ENCODE measurements at places on chromosomes 1 and 21.

GRCh38 chr1:226097866-226098625 lies 35.5 kb downstream of the H3-3A start:
- no peak for DNase-seq

DNA sequence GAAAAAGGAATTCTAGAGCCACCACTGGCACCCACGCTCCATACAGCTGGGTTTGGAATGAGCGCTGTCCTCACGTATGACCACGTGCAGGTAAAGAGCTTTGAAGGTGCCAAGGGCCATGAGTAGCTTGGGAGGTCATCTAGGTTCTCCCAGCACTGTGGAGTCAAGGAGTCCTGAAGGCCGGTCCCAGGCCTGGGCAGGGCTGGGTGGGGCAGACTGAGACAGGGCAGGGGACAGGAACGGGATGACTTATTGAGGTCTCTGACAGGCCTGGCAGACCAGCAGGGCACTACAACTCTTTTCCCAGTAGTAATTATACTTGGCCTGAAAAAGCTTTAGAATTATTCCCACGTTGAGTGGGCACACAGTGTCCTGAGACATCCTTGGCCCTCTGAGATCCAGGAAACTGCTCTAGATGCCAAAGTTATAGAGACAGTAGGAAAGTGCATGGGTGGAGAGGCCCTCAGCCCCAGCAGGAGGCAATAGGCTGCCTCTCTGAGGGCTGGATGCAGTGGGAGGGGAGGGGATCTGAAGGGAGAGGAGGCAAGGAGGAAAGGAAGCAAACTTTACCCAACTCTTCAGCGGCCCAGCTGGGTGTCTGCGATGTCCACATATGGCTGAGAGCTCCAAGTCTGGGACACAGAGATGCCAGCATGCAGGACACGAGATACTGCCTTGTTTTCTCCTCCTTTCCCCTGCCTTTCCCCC lies 1.8 kb upstream of the CDA start:
- no peak for DNase-seq

- DNase-seq, result no peak
These were observed 2563.7 kb upstream of the TPTE start for GRCh38 chr21:7957713-7958064.

GRCh38 chr21:44390886-44391285 lies 37.5 kb downstream of the TRPM2 start:
- DNase-seq, result no peak

- DNase-seq, result no peak
These were observed 15.0 kb downstream of the SKI start for GRCh38 chr1:2242814-2243725.

DNA sequence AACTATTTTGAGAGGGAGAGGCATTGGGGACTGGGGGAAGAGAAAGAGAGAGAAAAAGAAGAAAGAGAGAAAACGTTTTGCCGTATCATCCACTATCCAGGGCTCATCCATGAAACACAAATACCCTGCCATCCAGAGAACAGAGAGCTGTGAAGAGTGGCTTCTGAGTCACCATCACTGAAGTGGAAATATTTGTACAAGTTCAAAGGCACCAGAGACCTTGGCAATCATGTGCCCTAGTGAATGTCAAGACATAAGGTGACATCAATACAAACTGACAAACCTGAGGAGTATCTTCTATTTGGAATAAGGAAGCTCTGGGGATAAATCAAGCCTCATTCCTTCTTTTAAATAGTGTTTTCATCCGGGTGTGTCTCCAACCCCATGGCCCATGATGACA lies 197.2 kb upstream of the PROX1 start:
- DNase-seq, result no peak

DNA sequence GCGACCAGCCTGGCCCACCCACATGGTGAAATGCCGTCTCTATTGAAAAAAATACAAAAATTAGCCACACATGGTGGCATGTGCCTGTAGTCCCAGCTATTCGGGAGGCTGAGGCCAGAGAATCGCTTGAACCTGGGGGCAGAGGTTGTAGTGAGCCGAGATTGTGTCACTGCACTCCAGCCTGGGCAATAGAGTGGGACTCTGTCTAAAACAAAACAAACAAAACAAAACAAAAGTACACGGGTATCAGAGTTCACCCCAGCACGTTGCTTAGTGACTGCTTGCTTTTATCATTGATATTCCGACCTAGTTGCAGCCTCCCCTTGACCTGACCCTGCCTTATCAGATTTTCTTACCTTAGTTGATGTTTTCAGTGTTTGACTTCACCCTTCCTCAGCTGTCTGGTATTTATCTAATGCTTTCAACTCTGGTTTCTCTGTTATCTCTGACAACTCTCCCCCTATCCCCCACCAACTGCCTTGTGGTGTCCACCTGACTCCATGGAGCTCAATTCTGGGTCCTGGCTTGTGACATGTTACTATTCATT lies 5.1 kb downstream of the TLCD4 start:
- DNase-seq, result no peak

DNA sequence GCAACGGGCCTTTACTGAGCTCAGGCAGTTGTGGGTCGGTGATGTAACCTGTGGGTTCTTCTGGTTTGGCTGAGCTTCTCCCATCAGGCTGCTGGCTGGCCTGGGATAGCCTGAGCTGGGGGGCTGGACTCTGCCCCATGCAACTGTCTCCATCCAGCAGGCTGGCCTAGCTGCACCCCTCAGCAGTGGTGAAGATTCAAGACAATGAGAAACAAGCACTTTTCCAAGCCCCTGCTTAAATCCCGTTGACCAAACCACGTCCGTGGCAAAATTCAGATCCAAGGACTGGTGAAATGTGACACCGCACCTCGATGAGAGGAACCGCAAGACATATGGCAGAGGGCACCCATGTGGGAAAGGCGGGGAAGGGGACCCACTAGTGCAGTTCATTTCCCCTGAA lies 25.6 kb downstream of the PRSS38 start:
- DNase-seq, result no peak

DNA sequence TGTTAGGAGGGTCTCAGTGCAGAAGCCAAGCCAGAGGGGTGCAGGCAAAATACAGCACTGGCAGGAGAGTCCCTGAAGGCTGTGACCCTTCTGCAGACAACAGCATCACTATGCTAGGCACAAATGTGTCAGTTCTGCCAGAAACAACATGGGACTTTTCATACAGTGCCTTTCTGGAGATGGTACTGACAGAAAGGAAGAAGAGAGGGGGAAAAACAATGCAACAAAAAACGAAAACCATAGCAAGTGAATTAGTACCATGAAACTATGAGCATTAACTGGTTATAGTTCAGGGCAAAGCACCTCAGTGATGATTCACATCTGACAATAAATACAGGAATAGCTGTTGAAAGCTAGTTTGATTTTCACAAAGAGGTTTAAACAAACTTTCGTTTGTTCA lies 140.8 kb upstream of the NBPF11 start:
- no peak for DNase-seq

GRCh38 chr1:41330588-41331545 lies 30.4 kb upstream of the FOXO6 start:
- DNase-seq, result no peak

GRCh38 chr1:157734321-157734720 lies 33.8 kb upstream of the FCRL3 start:
- no peak for DNase-seq

DNA sequence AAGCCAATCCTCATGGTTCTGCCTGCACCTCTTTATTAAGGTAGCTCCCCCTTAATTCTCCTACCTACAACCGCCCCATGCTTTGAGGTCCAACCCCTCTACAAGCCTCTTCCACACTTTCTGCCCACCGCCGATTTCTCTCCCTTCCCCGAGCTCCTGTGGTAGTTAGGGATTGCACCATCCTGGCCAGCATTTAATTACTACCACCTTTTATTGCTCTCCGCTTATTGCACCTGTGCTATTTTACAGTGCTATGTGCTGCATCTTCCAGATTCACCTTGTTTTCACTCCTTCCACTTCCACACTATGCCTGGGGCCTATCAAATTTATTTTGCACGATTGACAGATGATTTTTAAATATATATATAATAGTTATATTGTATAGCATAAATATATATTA lies 29.3 kb upstream of the DNAJC11 start:
- DNase-seq, result no peak

DNA sequence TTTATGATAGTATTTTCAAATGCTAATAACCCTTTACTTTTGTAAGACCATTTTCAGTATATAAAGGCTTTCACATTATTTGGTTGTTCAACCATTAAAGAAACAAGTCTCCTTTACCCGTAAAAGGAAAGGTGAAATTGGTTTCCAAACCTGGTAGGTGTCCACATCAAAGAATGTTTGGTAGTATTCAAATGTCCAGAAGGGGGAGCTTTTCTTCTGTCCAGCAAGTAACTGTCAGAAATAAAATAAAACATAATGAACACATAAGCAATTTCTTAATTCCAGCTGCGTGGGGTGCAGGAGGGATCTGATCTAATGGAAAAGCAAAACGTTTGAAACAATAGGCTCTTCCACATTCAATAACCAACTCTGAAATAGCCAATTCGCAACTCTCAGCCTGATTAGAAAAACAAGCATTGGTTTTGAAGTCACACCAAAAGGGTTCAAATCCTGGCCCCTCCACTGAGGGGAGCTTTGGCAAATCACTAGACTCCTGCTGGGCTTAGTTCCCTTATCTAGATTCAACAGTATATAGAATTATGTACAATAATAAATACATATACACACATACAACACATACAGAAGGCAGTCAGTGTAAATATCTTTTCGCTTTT lies 11.0 kb downstream of the YIPF1 start:
- DNase-seq, result no peak

- DNase-seq, result no peak
These were observed 886 bp downstream of the ZMYM4 start for GRCh38 chr1:35269201-35269988.

DNA sequence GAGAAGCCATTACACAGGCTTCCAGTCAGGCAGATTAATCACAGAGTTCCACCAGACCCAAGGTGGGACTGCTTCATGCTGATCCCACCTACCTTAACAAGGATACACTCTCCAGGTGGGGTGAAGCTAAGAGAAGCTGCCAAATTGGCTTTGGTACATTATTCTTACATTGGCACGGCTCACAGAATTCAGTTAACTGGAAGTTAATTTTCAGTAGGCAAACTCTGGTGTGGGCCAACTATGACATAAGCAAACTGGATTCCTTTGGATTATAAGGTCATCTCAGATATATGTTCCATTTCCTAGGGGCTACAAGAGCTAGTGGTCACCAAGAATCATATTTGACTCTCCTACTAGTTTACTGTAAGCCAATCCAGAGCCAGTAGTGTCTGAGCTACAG lies 448.8 kb upstream of the BEND5 start:
- no peak for DNase-seq

DNA sequence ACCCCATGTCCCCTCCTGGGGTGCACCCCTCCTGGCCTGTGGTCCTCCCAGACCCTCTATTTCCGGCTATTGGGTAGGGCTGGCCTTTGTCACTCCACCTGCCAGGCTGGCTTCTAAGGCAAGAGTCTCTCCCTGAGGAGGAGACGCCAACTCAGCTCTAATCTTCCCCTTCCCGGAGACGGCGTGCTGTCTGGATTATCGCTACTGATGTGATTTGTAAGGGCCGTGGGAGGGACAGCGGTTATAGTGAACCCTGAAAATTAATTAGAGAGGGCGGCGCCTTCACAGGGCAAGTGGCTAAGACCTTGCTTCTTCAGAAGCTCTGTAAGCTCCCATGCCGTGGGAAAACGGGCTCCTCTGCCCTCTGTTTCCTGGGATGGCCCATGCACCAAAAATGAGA lies 207.0 kb upstream of the VAMP3 start:
- no peak for DNase-seq

- no peak for DNase-seq
These were observed 1143.6 kb upstream of the ADGRL2 start for GRCh38 chr1:80657044-80657643.

GRCh38 chr1:220925707-220926106 lies 46.5 kb downstream of the HLX start:
- no peak for DNase-seq

GRCh38 chr1:221834698-221835513 lies 93.0 kb upstream of the DUSP10 start:
- DNase-seq, result no peak

DNA sequence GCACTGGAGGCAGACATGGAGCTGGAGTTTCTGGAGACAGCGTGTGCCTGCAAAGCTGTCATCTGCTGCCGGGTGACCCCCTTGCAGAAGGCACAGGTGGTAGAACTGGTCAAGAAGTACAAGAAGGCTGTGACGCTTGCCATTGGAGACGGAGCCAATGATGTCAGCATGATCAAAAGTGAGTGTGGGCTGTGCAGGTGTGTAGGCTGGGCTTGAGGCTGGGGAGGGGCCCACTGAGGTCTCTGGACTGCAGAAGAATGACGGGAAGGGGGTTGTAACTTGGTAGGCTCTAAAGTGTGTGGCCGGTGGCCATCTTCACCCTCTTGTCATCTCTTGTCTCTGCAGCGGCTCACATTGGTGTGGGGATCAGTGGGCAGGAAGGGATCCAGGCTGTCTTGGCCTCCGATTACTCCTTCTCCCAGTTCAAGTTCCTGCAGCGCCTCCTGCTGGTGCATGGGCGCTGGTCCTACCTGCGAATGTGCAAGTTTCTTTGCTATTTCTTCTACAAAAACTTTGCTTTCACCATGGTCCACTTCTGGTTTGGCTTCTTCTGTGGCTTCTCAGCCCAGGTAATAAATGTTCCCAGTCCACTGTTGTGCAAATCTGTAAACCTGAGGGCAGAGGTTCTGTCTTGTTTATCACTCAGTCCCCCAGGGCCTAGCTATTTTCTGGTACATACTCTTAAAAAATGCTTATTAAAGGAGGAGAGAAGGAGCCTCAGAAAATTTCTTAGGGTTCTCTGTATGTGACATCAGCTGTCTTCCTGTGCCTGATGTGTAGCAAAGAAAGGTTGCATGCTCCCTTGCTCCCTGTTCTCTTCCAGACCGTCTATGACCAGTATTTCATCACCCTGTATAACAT lies 19.9 kb downstream of the ATP8B2 start:
- DNase-seq, result no peak

GRCh38 chr1:87151500-87152421 lies 176.9 kb upstream of the LMO4 start:
- DNase-seq, result no peak

DNA sequence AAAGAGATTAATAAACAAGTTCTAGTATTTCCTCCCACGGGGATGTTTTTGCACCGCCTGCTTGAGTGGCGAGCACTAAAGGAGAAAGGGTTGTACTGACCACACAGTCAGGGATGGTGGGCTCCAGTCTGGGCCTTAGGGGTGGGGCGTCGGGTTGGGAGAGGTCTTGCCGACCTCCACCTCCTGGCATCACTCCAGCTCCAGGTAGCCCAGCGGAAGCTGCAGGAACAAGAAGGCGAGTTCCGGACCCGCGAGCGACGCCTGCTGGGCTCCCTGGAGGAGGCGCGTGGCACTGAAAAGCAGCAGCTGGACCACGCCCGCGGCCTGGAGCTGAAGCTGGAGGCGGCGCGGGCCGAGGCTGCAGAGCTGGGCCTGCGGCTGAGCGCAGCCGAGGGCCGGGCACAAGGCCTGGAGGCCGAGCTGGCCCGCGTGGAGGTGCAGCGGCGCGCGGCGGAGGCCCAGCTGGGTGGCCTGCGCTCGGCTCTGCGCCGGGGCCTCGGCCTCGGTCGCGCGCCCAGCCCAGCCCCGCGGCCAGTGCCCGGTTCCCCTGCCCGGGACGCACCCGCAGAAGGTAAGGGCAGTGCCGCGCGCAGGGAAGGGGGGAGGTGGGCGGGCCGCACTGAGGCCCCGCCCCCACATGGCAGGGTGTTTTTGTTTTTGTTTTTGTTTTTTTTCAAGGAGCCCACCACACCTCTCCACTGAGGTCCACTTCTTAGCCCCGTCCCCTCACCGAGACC lies 19.7 kb downstream of the MFAP2 start:
- peak; percentile 60 for DNase-seq
